ENCODE measurements at places on chromosomes 1 and 21.

GRCh38 chr21:44064852-44065403 lies 42.3 kb upstream of the PWP2 start:
- peaks cover 72% of the 10 kb centered on the region for H3K36me3 ChIP-seq
- H3K27me3 ChIP-seq = no peaks in the 10 kb centered on the region
- peaks cover 34% of the 10 kb centered on the region for H3K4me1 ChIP-seq
- no peak for DNase-seq
- H3K4me3 ChIP-seq = peak overlapping the region; percentile 80

- H3K27me3 ChIP-seq = no peaks in the 10 kb centered on the region
- peak overlapping the region; percentile 99 for H3K4me3 ChIP-seq
- H3K36me3 ChIP-seq = peaks cover 64% of the 10 kb centered on the region
- H3K4me1 ChIP-seq = peaks cover 56% of the 10 kb centered on the region
Measured at GRCh38 chr1:66332548-66332901, 201.4 kb upstream of the SGIP1 start.

DNA sequence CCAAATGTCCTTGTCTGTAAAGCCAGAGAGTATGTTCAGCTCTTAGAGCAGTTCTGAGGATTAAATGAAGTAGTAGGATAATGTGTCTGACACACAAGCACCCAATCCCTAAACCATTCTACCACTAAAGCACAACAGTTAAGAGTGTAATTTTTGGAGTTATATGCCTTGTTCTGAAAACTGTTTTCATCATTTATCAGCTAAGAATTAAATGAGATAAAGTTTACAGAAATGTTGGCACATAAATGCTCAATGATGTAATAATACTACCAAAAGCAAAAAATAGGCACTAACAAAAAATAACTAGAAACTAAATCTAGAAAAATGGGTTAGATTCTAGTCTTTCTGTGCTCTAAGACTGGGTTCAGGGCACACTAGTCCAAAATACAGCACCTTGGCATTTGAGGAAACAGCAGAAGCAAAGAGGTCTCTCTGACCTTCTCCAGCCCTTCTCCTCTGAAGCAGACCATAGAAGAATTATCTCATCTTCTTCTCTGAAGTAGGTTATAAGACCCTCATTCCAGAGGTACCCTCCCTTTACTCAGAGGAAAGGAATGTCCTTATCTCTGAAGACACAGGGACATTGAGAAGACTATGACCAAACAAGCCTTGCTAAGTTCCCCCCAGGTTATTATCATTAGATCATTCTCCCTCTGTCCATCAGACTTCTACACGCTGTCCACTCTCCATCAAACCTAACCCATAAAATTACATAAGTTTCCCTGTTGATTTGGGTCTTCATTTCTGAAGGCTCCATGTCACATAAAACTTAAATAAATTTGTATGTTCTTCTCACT lies 20.6 kb downstream of the ABL2 start:
- peaks cover 18% of the 10 kb centered on the region for H3K4me1 ChIP-seq
- H3K27ac ChIP-seq = no peak overlapping the region
- no peak for DNase-seq
- no peak overlapping the region for H3K4me3 ChIP-seq
- H3K27me3 ChIP-seq = no peaks in the 10 kb centered on the region

DNA sequence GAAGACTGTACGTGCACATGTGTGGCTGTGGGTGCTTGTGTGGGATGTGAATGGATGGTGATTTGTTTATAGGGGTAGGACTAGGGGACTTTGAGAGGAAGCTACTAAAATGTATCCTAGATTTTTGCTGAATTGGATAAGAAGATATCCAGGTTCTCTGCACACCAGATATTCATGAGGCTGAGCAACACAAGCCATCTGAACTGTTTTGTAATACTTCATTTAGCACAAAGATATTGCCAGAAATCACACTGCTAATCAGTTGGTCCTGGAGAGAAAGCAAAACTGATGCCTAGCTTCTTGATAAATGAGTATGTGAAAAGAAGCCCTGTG lies 135.3 kb downstream of the NOS1AP start:
- no peak for DNase-seq
- no peak overlapping the region for H3K4me3 ChIP-seq
- H3K4me1 ChIP-seq = no peaks in the 10 kb centered on the region
- H3K36me3 ChIP-seq = no peaks in the 10 kb centered on the region

- H3K36me3 ChIP-seq = peaks cover 2% of the 10 kb centered on the region
- H3K4me3 ChIP-seq = no peak overlapping the region
- H3K4me1 ChIP-seq = no peaks in the 10 kb centered on the region
Measured at GRCh38 chr21:29260461-29260860, 38.3 kb upstream of the BACH1 start.

DNA sequence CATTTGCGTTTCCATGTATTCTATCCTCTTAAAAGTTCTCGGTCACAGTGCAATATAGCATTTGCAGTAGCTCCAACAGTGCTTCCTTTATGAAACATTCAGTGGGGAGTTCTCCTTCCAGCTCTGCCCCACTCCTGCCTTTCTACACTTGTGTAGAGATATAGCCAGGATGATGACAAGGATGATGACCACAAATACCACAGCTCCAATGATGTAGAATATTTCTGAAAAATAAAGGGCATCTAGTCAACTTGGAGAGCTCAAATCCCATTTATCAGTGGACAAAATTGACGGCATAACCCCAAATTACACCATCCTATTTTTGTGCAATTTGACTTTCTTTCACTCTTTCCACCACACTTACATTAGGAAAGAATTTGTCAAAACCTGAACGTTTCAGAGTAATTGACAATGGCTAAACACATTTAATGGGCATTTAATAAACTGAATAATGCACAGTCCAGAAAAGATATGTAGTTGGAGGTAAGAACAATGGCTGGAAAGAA lies 11.1 kb downstream of the F3 start:
- no peaks in the 10 kb centered on the region for H3K36me3 ChIP-seq
- H3K4me1 ChIP-seq = no peaks in the 10 kb centered on the region
- H3K4me3 ChIP-seq = no peak overlapping the region
- peaks cover 17% of the 10 kb centered on the region for H3K27me3 ChIP-seq
- no peak overlapping the region for H3K27ac ChIP-seq
- no peak for DNase-seq

DNA sequence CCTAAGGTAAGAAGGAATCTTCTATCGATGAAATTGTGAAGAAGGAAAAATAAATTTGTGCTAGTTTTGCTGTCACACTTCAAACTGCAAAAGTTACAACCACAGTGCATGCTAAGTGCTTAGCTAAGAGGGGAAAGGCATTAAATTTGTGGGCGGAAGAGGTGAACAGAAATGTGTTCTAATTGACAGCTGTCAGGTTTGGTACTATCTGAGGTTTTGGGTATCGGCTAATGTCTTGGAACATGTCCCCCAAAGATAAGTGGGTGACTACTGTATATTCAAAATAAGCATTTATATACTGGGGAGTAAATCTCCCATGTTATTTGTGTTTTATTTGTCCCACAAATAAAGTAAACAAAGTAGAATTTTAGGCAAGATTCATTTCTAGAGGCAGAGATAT lies 8.0 kb downstream of the CR1 start:
- peaks cover 6% of the 10 kb centered on the region for H3K36me3 ChIP-seq
- peaks cover 55% of the 10 kb centered on the region for H3K27me3 ChIP-seq
- no peak for DNase-seq
- no peak overlapping the region for H3K27ac ChIP-seq

DNA sequence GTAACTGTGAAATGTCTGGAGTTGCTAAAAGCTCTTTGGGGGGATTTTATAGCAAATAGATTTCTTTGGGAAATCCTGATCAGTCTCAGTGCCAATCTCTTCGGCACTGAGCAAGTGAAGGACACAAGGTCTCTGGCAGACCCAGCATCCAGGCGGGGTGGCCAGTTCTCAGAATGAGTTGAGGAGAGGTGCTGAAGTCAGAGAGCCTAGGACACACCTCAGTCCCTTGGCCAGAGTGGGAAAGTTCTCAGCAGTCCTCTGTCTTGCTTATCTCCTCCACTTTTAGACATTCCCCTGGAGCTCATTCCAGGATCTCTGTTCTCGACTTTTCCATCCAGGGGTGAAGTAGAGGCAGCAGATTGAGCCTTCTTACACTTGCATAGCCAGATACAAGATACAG lies 6.7 kb downstream of the HLX start:
- DNase-seq = no peak
- no peaks in the 10 kb centered on the region for H3K36me3 ChIP-seq
- H3K27ac ChIP-seq = no peak overlapping the region
- H3K4me3 ChIP-seq = no peak overlapping the region

GRCh38 chr1:215863796-215864195 lies 296.7 kb downstream of the KCTD3 start:
- no peaks in the 10 kb centered on the region for H3K4me1 ChIP-seq
- DNase-seq = no peak
- no peak overlapping the region for H3K27ac ChIP-seq
- no peaks in the 10 kb centered on the region for H3K36me3 ChIP-seq
- no peaks in the 10 kb centered on the region for H3K27me3 ChIP-seq
- H3K4me3 ChIP-seq = no peak overlapping the region

GRCh38 chr1:7294636-7295035 lies 476.5 kb upstream of the VAMP3 start:
- no peaks in the 10 kb centered on the region for H3K4me1 ChIP-seq
- H3K27ac ChIP-seq = no peak overlapping the region
- no peak for DNase-seq
- peaks cover 83% of the 10 kb centered on the region for H3K27me3 ChIP-seq
- no peaks in the 10 kb centered on the region for H3K36me3 ChIP-seq

- no peak for DNase-seq
- H3K27ac ChIP-seq = no peak overlapping the region
- H3K4me1 ChIP-seq = peaks cover 4% of the 10 kb centered on the region
- no peaks in the 10 kb centered on the region for H3K36me3 ChIP-seq
- H3K27me3 ChIP-seq = peaks cover 35% of the 10 kb centered on the region
Measured at GRCh38 chr1:86508583-86508969, 38.3 kb upstream of the CLCA4 start.

- no peak for DNase-seq
- H3K4me3 ChIP-seq = no peak overlapping the region
- peaks cover 13% of the 10 kb centered on the region for H3K27me3 ChIP-seq
- H3K27ac ChIP-seq = no peak overlapping the region
- no peaks in the 10 kb centered on the region for H3K4me1 ChIP-seq
Measured at GRCh38 chr1:152858062-152858461, 1.7 kb upstream of the LCE7A start.

DNA sequence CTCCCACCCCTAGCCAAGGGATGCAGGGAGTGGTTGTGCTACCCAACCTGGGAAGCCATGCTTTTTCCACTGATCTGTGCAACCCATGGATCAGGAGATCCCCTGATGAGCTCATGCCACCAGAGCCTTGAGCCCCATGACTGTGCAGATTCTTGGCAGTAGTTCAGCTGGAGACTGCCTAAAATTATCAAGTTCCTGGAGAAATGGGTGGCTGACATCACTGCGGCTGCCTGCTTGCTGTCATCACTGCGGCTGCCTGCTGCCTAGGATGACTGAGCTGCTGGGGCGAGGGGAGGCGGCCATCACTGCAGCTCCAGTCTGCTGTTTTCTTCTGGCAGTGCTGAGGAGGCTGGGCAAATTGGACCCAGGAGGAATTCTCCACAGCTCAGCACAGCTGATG lies 159.2 kb downstream of the AGBL4 start:
- H3K27me3 ChIP-seq = no peaks in the 10 kb centered on the region
- H3K27ac ChIP-seq = no peak overlapping the region
- H3K4me3 ChIP-seq = no peak overlapping the region
- H3K4me1 ChIP-seq = no peaks in the 10 kb centered on the region
- H3K36me3 ChIP-seq = no peaks in the 10 kb centered on the region

DNA sequence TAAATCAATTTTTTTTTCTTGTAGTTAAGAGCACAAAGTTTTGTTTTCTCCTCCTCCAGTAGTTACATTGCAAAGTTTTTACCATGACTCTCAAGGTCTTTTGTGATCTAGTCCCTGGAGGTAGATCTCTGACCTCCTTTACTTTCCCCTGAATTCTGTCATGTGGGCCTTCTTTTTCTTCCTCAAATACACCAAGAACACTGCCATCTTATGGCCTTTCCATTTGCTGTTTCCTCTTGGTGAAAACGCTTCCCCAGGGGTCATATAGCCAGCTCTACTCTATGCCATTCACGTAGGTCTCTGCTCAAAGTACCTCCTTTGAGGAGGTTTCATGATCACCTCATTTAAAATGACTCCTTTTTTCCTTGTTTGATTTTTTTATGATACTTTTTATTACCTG lies 2.7 kb downstream of the DDX20 start:
- DNase-seq = no peak
- H3K36me3 ChIP-seq = peaks cover 70% of the 10 kb centered on the region
- peaks cover 23% of the 10 kb centered on the region for H3K4me1 ChIP-seq
- H3K4me3 ChIP-seq = no peak overlapping the region
- no peak overlapping the region for H3K27ac ChIP-seq

DNA sequence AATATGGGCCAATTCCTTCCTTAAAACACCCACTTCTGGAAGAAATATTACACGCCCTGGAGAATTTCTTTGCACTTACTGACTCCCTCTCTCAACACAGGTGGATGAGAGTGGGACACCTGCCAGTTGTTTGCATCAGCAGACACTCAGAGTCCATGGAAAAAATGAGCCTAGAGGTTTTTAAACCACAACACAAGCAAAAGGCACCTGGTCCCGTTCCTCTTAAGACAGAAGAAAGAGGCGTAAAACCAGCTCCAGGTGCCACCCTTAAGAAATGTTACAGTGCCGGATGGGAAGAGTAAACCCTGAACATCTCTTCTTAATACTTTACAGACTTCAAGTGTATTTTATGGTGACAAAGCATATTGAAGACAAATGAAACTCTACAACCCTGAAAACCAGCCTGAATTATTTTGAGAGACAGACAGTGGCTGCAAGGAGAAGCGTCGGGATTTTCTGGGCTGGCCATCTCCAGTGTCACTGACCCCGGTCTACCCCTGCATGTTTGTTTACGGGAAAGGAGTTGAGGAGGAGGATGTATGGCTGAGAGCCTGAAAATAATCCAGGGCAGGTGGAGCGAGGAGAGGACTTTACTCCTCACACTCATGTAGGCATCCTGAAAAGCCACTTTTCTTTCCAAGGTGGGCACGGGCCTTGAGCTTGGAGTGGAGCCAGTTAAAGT lies 7.8 kb upstream of the RIPK4 start:
- no peak overlapping the region for H3K4me3 ChIP-seq
- H3K27ac ChIP-seq = no peak overlapping the region
- H3K36me3 ChIP-seq = peaks cover 6% of the 10 kb centered on the region
- H3K4me1 ChIP-seq = peaks cover 5% of the 10 kb centered on the region

DNA sequence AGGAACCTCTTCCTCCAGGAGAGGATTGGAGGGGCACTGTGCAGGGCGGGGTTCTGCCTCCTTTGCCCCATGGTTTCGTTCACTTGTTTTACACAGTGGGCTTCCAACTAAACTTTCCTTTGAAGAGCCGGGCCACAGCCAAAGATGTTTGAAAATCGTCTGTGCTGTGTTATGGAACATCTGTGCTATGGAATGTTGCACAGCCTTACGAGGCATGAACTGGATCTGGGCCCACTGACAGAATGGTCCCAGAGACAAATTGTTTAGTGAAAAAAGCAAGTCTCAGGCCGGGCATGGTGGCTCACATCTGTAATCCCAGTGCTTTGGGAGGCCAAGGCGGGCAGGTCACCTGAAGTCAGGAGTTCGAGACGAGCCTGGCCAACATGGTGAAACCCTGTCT lies 12.6 kb upstream of the MEF2D start:
- no peak for DNase-seq
- H3K4me3 ChIP-seq = no peak overlapping the region
- peaks cover 24% of the 10 kb centered on the region for H3K27me3 ChIP-seq

Measured in effector memory CD8-positive, alpha-beta T cell (primary cell).